GM20000 (cell line): ENCODE measurements at places on chromosomes 6 and 20.

GRCh38 chr20:63015662-63016361 is 9.0 kb upstream of the BHLHE23 start:
- no peak for DNase-seq

GRCh38 chr6:31446481-31446880 is 43.1 kb downstream of the MICA start:
- no peak for DNase-seq

- no peak for DNase-seq
Observed at GRCh38 chr6:158255989-158256601, 56.2 kb upstream of the TULP4 start.

DNA sequence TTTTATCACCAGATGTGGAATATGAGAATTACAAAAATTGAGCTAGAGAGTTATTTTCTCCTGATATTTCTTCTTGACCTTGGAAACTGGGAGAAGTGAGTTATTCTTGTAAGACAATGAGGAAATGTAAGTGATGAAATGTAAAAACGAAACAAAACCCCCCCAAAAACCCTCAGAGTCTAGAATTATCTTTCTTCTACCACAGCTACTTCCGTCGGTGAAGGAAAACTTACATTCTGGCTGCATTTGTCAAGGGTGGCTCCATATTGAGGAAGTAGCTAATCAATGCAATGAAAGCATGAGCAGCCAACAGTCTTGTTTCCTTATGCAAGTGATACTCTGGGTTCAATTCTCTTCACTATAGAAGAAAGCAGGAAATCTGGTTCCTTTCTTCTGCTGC is 661.7 kb upstream of the CITED2 start:
- DNase-seq, result no peak

- no peak for DNase-seq
Observed at GRCh38 chr20:23234311-23235078, 116.1 kb upstream of the NXT1 start.

GRCh38 chr6:125393449-125393858 is 91.7 kb upstream of the HDDC2 start:
- peak; percentile 32 for DNase-seq

DNA sequence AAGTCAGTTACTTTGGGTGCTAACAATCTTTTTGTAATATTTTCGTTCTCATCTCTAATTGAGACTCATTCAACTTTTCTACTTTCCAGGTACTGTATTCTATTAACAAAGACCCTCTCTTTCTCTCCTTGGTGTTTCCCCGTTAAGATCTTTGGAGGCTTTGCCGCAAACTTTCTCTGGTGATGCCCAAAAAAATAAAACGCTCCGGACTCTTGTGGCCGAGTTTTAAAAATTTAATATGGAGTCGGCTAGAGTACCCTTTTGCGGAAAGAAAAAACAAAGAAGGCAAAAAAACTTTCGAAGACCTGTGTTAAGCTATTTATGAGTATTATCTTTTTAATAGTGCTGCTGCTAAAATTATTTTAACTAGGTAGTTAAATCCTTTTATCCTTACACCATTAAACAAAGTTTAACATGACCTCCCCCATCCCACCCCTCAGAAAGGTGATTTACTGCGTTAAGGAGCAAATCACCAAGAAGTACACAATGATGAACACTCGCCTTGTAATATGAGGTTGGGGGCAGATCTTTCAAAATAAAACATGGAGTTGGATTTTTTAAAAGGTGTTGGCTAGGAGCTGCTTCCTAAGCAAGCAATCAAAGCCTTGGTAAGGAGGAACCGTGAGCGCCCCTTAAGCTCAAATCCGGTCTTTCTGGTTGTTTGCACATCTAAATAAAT is 10.0 kb downstream of the SIM1 start:
- DNase-seq, result no peak
